ENCODE measurements at places on chromosomes 12 and 14.

DNA sequence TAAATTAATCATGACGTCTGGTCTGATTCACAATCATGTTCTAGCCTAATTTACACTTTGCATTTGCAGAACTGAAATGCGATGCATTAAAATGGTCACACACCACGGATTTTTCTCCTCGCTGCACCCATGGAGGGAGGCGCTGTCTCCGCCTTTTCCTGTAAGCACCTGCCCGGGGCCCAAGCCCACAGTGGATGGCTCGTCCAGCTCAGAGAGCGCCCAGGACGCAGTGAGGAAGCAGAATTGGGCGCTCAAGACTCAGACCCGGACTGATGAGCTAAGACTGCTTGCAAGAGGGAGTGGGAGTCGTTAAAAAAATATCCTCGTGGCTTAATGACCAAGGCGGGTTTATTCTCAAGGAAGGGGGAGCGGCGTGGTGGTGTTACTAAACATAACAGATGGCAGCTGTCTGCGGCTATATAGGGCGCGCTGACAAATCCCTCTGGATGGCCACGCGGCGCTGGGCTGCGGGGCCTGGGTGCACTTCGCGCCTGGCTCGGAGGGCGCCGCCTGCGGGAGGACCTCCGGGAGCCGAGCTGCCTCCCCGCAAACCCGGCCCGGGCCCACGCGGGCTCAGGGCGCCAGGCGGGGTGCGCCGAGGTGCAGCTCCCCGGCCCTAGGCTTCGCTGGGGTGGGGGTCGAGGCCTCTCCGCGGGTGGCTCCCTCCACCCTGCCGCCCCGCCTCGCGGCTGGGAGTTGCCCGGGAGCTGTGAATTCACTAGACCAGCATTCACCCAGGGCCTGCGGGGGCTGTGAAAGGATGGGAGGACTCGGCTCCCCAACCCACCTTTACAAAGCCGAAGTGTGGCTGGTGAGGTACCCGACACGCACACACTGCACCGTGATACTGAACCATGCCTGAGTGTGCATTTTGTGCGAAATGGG lies 78.7 kb downstream of the PPM1A start:
- peak; percentile 7 for DNase-seq

GRCh38 chr14:78153064-78153341 lies 17.2 kb upstream of the NRXN3 start:
- DNase-seq, result no peak

DNA sequence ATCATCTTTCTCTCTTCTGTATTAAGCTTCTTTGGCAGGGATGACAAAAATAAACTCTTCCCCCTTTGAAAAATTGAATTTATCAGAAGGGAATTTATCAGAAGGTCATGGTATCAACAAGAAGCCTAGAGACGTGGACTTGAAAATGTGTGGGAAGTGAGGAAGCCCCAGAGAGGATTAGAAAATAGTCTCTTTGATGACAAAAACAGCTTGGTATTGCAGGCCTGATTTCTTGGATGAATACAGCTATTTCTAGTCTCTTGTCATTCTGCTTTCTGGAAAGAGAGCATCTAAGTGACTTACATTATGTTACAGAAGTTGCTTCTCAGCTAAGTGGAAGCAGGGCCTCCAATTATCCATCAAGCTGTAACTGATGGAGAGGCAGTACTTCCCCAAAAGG lies 111.1 kb downstream of the KITLG start:
- no peak for DNase-seq

GRCh38 chr12:6970096-6970527 lies 352 bp downstream of the PHB2 start:
- no peak for DNase-seq

- DNase-seq, result no peak
Measured at GRCh38 chr14:90698379-90698869, 117.8 kb downstream of the TTC7B start.

DNA sequence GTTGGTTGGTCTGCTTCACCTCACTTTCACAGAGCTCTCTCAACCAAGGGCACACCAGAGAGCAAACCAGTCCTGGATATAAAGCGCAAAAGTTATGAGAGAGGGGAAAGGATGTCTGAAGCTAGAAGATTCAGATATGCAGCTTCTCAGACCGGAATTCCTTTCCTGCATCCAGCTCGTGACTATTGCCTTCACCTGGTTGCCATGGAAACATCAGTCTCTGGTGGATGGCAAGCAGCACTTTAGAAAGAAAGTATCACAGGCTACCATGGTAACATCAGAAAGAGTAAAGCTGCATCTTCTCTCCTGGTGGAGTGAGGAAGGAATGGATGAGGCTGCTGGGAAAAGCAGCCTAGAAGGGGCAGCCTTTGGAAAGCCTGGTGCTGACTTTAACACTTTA lies 13.7 kb downstream of the REM2 start:
- no peak for DNase-seq

GRCh38 chr12:132356691-132357622 lies 27.6 kb upstream of the GALNT9 start:
- DNase-seq, result no peak

GRCh38 chr12:12534166-12534866 lies 28.3 kb downstream of the DUSP16 start:
- no peak for DNase-seq

GRCh38 chr14:100645196-100645981 lies 58.2 kb upstream of the BEGAIN start:
- DNase-seq, result peak; percentile 64

- no peak for DNase-seq
Measured at GRCh38 chr12:93050026-93050747, 121.1 kb upstream of the EEA1 start.

DNA sequence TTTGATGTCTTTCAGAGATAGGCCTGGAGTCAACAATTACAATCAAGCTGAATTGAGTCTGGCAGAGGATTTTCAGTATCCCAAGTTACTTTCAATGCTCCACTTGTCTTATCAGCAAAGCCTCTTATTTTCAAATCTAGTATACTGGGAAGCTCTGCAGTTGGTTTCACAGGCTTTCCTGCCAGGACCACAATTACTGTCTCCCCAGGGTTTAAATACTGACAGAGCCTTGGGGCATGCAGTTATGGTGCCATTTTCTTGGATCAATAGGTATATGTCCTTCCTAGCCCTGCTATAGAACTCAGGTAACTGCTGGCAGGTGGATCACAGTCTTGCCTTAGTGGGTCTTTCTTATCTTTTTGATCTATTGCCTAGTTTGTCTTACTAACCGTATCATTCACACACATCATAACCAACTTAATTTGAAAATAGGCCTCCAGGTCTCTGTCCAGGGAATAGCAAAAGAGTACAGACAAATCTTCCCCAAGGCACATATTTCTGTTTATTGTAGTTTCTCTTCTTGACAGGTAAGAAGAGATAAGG lies 22.4 kb upstream of the RNU6-8 start:
- DNase-seq, result no peak

DNA sequence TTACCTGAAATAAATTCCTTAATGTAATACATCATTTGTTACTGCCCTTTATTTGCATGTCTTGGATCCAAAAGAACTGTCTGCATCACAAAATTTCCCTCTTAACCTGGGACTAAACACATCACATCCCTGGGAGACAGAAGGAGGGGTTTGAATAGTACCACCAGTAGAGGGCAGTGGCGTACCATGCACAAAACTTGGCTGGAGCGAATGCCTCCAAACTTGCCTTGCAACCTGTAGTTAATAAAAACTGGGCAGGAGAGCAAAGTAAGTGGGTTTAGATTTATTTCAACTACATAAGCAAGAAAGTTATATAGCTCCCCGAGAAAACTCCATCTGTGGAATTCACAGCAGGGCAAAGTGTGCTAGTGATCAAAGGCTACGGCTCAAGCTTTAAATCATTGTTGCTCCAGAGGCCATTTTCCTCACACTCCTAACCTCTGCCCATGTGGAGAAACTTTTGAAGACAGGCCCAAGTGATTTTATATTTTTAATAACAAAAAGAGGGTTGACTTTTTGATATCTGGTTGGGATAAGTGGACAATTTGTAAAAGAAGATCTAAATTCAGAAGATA lies 1176.7 kb upstream of the SEL1L start:
- no peak for DNase-seq

DNA sequence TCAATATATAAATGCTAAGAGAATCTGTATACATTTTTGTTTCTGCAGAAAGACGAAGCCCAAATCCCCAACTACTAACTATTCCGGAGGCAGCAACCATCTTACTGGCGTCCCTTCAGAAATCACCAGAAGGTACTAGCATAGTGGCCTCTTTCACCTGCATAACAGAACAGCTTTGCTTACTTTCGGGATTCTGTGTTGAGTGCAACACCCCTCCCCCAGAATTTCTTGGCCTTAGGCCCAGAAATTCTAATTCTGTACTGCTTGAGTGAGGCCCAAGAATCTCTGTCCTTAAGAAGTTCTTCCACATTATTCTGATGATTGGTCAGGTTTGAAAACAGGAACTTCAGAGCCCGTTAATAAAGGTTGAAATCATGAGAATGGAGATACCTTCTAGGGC lies 2.9 kb downstream of the SPX start:
- no peak for DNase-seq

GRCh38 chr14:30875788-30876053 lies 1.4 kb downstream of the COCH start:
- no peak for DNase-seq

Data from activated T-helper 1 cell treated with anti-CD3 and anti-CD28 coated beads, Interleukin-2, amount 50 U/mL, for 16 hours (primary cell).